ENCODE measurements at places on chromosomes 7 and 10. TPM values are rescaled to one million over a fixed set of nuclear protein-coding genes. Genes with fewer than 3 reads are reported as not detected.

Gene JAZF1
- 4.7 TPM for total RNA-seq

DNA sequence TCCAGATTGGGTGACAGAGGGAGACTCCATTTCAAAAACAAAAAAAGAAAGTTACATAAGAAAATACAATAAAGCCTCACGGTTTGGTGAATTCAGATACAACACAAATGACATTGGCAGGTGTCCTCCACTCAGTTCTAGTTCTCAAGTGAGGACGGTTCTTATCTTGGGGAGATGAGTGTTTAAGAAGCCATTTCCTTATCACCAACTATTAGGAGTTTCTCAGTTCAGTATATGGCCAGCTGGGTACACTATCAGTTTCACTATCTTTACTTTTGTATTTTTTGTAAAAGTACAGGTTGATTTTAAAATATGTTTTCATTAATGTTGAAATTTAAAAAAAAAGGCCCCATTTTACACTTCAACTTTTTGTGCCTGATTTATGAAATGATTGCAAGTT lies 36.6 kb upstream of the NEBL start:
- H3K36me3 ChIP-seq: no peaks in the 10 kb centered on the region
- H3K4me1 ChIP-seq: no peaks in the 10 kb centered on the region
- no peak overlapping the region for H3K4me3 ChIP-seq
- no peak overlapping the region for H3K27ac ChIP-seq
- H3K27me3 ChIP-seq: no peaks in the 10 kb centered on the region

GRCh38 chr10:71729161-71729636 lies 9.6 kb upstream of the C10orf105 start:
- no peak for DNase-seq
- H3K4me3 ChIP-seq: peak overlapping the region; percentile 65
- H3K27me3 ChIP-seq: no peaks in the 10 kb centered on the region
- peaks cover 77% of the 10 kb centered on the region for H3K4me1 ChIP-seq
- H3K27ac ChIP-seq: peak overlapping the region; percentile 97

Gene XRCC2
- 10.9 TPM for total RNA-seq

Gene STARD3NL
- total RNA-seq: 22.0 TPM
